ENCODE measurements at places on chromosomes 3 and 15. TPM values are rescaled to one million over a fixed set of nuclear protein-coding genes. Genes with fewer than 3 reads are reported as not detected.

The WDR93 gene
- not detected for total RNA-seq

The RGMA gene
- total RNA-seq = not detected

The DGKG gene
- total RNA-seq = 0.66 TPM

The NR1I2 gene
- total RNA-seq = 0.35 TPM

The C3orf80 gene
- 0.15 TPM for total RNA-seq

- no peak for DNase-seq
Measured at GRCh38 chr3:52574056-52574965, 37.9 kb downstream of the UQCC5 start.

- DNase-seq = no peak
Measured at GRCh38 chr3:184850201-184850600, 38.2 kb downstream of the VPS8 start.

GRCh38 chr15:57885435-57885834 lies 178.9 kb downstream of the POLR2M start:
- DNase-seq = no peak

GRCh38 chr3:22859618-22860017 lies 343.5 kb upstream of the UBE2E2 start:
- no peak for DNase-seq

DNA sequence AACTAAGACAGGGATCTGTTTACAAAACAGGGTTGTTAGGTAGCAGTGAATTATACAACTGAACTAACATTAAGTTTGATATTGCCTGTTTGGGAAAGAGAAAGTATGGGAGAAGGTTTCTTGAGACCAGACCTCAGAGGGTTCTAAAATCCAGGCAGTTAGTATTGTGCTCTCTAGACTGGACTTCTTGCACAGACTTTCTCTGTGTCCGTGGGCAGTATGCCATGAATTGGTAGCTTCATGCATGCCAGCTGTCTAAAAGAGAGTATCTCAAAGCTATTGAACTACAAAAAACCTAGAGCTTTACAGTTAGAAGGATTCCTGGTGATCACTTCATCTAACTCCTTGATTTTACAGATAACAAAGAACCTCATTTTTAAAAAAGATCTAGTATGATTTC lies 12.5 kb downstream of the SAMD7 start:
- no peak for DNase-seq

- no peak for DNase-seq
Measured at GRCh38 chr3:177589041-177589650, 391.9 kb upstream of the TBL1XR1 start.

DNA sequence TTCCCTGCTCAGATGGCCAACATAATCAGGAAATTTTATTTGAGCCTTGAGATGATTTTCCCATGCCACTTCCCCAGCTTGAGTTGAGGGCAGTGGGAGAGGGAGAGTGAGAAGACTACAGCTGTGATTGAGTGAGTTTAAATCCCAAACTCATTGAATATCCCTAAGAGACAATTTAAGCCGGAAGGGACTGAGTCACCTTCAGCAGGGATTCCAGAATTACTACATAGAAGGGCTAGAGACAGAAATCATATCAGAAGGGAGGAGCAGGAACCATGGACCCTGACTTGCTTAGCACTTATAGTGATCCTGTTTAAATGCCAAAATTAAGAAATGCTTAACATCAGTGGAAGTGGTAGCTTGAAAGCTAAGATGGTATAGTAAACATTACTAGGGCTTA lies 312.2 kb upstream of the SLCO3A1 start:
- DNase-seq = no peak

DNA sequence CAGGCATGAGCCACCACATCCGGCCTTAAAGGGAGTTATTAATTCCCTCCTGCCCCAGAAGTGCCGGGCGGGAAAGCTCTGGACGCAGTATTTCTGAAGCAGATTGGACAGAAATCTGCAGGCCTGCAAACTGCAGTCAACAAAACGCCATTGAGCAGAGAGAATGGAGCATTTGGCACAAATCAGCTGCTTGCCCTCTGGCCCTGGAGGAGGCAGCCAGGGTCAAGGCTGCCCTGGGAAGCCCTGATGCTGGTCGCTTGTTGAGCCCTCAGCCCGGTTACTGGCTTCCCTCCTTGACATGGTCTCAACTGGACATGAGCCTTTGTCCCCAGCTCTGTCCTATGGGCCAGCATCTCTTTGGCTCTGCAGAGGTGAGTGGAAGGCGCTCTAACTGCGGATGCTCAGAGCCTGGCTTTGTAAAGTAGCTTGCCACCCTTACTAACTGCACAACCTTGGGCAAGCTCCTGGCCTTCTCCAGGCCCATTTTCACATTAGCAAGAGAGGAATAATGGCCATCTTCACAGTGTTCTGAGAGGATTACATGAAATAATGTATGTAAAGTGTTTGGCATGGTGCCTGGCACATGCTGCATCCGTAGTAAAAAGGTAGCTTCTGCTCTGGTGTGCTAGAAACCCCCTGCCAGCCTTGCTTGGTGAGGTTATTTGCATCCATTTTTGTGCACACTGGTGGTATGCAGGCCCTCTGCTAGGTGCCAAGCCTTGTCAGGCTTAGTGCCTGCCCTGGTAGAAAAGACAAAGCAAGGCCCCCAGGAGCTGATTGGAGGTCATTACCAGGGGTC lies 4.1 kb downstream of the SEMA4B start:
- DNase-seq = no peak

DNA sequence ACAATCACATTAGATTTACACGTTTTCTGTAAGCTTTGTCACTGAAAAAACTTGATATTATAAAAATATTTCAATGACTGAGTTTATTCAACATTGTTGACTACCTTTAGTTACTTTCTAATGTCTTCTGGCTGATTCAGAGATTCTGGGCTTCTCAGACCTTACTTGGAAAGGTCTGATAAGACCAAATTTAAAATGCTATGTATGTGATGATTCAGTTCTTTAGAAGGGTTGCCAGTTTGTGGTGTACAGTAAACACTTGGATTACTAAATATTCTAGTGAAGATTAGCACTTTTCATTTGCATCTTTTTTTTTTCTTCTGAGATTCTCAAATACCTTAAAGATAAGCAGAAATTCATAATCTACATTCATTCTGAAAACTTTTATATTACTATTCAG lies 49.8 kb downstream of the SGO1 start:
- DNase-seq = no peak

DNA sequence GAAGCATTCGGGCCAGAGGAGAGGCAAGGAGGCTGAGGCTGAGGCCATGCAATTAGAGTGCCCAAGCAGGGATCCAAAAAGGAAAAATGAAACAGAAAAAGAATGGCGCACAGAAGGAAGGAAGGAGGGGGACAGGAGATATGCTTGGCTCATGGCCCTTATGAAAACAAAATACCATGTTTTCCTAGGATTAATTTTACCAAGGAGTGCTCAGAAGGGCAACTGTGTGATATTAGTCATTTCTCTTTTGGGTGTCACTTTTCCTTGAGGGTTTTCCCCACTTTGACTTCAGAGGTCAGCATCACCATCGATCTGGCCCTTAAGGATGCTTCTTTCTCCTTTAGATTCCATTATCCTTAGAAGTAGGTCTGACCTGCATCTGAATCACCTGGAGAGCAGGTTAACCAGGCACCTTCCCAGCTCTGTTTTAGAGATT lies 1.4 kb downstream of the PARP14 start:
- no peak for DNase-seq

DNA sequence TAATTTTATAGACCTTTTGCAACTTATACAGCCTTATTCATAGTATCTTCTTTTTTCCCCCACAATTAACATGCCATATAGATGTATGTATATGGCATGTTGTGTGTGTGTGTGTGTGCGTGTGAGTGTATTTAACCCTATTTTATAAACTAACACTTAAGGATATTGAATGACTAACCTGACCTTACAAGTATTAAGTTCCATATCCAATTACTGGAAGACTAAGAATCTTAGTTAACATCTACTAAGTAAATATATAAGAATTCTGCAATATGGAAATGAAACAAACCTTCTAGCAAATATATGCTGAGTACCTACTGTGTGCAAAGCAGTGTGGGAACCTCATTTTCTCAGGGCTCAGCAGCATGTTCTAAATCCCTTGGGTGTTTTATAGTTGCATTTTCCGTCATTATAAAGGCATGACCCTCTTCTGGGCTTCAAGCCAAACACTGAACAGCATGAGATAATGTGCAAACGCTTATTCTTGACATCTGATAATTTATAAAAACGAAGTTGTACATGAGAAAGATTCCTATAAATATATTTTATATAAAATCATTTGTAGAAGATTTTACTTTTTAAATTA lies 105.5 kb downstream of the NLGN1 start:
- DNase-seq = no peak
